ENCODE measurements at places on chromosomes 4 and X.

DNA sequence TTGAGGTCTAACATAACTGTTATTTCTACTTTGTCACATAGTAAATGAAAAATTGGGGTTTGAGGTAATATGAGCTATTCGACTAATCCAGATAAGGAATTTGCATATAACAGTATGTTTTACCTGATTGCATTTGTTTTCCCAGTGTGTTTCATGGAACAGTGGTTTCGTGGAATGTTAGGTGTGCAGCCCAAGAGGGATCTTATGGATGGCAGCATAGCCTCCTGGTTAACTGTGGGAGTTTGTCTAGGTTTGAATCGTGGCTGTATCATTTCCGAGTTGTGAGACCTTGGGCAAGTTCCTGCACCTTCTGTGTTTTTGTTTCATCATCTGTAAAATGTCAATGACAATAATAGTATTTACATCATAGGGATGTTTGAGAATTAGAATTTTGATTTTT, 7.9 kb downstream of the BMPR1B start:
- no peak for DNase-seq

GRCh38 chr4:94890579-94890978, 132.8 kb downstream of the BMPR1B start:
- DNase-seq: no peak

DNA sequence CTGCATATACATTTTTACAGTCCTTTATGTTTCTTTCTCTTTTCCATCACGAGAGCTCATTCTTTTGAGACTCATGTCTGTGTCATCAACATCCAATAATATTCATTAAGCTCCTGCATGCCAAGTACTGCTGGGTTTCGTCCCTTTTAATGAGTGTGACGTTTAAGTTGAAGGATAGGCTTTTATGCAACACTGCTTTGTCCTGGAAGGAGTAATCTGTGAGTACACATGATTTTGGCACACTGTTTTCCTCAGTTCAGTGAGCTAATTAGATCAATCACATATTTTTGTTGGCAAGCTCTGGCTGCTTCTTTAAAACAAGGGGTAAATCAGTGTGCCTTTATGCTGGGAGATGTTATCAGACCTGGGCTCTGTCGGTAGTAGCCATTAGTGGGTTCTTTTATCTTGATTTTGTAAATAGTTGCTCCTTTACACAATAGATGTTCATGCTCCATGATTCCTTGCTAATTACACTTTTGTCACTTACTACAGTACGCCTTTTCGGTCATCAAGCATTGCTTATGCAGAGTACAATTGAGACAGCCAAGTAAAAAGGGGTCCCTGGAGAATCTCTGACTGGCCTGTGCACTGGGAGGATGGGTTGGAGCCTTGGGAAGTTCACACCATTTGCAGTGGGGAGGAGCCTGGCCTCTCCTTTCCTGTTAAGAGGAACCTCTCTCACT, 132.6 kb downstream of the FHIP1A start:
- no peak for DNase-seq

- DNase-seq: no peak
Measured at GRCh38 chr4:158016511-158016910, 156.3 kb downstream of the GASK1B start.

DNA sequence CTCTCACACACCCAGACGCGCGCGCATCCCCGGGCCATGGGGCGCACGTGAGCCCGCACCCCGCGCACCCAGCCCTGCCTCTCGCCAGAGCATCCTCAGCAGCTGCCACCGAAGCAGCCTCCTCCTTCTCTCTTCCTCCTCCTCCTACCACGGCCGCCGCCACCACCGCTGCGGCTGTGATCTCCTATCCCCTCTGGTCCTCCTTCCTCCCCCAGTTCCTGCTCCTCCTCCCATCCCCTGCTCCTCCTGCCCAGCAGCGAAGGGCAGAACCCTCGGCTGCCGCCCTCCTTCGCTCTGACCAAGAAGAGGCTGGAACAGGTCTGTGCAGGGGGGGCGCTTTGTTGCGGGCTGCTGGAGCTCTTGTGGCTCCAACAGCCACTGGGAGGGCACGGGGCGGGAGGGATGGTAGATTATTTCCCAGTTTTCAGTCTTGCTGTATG, 148.7 kb upstream of the CHRDL1 start:
- no peak for DNase-seq

DNA sequence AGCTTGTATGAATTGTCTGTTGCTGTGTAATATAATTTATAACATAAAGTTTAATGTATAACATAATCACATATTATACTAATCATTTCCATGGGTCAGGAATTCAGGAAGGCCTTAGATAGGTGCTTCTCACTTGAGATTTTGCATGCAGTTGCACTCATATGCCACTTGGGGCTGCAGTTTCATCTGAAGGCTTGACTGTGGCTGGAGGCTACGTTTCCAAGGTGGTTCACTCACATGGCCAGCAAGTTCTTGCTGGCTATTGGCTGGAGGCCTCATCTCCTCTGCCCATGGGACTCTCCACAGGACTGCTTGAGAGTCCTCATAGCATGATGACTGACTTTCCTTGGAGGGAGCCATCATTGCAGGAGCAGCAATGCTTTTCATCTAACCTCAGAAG, 53.4 kb upstream of the STX18 start:
- DNase-seq: no peak

DNA sequence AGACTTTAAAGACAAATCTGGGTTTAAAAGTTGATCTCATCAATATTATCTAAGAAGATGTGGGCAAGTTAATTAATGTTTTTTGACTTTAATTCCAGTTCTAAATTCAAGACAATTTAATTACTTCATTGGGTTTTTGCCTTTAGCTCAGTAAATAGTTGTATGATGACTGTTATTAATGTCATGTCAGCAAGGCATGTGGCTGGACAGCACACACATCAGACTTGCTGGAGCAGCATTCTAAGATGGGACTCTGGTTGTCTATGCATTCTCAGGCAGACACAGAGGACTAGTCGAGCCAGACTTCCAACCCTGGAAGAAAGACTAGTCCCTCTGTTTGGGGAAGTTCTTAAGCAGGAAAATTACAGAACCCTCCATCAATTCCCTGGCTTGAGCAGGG, 180.7 kb upstream of the GK2 start:
- DNase-seq: no peak

DNA sequence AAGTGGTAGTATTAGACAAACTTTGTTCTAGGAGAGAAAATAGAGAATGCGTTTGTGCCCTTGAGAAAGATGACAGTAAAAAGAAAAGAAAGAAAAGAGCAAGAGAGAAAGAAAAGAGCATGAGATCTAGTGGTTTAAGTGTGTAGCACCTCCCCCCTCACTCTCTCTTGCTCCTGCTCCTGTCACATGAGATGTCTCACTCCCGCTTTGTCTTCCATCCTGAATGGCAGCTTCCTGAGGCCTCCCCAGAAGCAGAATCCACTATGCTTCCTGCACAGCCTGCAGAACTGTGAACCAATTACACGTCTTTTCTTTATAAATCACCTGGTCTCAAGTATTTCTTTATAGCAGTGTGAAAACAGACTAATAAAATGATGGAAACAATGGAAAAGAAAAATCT, 499.6 kb downstream of the ACTRT1 start:
- DNase-seq: no peak

GRCh38 chr4:96312046-96312685, 472.3 kb downstream of the PDHA2 start:
- no peak for DNase-seq

GRCh38 chrX:136157187-136157586, 9.9 kb downstream of the FHL1 start:
- DNase-seq: no peak

- DNase-seq: no peak
Measured at GRCh38 chr4:183362916-183363542, 40.8 kb upstream of the CLDN24 start.

DNA sequence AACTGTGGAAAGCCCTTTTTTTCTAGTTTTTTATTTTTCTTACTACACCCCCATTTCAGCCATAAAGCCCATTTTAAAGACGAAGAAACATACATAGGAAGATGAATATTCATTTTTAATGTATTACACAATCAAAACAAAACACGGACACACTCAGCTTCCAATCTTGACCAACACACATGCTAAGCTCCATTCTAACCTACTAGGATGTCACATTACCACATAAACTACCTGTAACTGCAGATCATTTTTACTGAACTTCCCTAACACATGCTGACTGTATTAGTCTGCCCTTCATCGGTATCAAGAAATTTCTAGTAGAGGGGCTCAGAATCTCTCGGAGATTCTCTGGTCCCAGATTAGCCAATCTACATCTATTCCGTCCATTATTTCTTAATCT, 1.8 kb downstream of the CCNI start:
- DNase-seq: no peak

DNA sequence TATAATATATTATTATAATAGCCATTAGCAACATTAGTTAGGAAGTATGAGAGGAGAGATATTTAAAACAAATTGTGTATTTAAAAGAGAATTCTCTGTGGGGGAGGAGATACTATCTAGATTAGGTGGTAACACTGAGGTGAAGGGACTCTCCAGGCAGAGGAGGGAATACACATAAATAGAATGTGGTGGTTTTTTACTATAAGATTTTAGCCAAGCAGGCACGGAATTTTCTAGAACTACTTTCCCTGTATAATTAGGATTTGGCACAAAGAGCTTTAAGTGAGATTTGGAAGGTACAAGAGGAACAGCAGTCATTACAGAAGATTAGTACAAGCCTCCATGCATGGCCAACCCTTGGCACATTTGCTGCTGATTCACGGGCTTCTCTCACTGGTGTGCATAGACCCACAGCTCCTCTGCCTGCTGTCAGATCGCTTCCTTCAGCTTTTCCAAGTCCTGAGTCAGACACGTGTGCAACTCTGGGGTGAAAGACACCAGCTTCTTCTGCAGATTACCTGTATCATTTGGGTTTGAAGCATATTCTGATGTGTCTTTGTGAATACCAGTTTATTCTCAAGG, 685.5 kb downstream of the KCTD8 start:
- no peak for DNase-seq

GRCh38 chr4:59570860-59571476, 1629.2 kb upstream of the ADGRL3 start:
- DNase-seq: no peak

- DNase-seq: no peak
Measured at GRCh38 chr4:82652062-82652461, 90.3 kb upstream of the TMEM150C start.

DNA sequence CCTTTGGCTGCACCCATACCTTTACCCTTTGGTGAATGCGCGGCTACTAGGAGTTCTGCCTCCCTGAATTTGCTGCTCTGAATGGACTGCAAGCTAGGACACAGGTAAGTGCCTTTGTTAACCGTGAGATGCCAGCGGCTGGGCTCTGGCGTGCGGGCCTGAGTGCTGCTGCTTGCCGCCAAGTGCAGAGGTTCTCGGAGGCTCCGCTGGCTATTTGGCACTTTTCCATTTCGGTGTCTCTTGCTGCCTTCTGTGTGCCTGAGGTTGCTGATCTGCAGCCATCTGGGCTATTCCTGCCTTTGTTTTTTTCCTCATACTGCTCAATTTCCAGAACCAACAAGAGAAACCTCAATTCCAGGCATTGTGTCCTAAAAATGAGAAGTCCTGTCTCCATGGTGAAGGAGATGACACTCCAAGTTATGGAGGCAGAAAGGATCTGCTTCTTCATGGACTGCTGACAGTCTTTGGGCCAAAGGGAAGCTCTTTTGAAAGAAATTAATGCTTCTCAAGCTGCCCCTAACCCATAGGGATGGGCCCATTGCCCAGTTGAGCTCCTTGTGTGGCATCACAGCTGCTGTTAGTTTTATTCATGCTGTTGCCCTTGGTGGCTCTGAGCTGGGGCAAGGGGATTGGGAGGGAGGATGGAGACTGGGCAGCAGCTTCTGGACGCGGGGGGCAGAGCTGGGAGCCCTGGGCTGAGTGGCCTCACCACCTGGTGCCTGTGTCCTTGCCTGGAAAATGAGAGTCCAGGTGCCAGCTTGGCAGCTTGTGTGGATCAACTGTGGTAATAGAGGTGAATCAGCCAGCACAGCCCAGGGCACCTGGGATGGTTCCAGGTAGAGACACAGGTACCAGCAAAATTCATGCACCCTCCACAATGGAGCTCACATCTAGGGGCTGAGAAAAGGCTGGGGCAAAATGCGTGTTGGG, 3.8 kb upstream of the TBC1D14 start:
- DNase-seq: no peak
